Activated naive CD4-positive, alpha-beta T cell treated with anti-CD3 and anti-CD28 coated beads, Interleukin-2, amount 10 ng/mL, durations not matched to agents 5 hours and 36 hours (primary cell): ENCODE measurements at places on chromosomes 16 and 17. TPM values are rescaled to one million over a fixed set of nuclear protein-coding genes. Genes with fewer than 3 reads are reported as not detected.

The PPP1R9B gene
- total RNA-seq = 136 TPM

The ABHD15 gene
- 18.0 TPM for total RNA-seq

The NPIPA2 gene
- total RNA-seq = 7.3 TPM

The IRX5 gene
- total RNA-seq = not detected

The EPN3 gene
- total RNA-seq = not detected

The KCNH6 gene
- not detected for total RNA-seq

The TPSG1 gene
- not detected for total RNA-seq

The KRTAP4-3 gene
- total RNA-seq = not detected

The GRIN2C gene
- not detected for total RNA-seq

The GCGR gene
- total RNA-seq = not detected

The RNF112 gene
- total RNA-seq = 0.53 TPM
